Central memory CD4-positive, alpha-beta T cell (primary cell): ENCODE measurements at places on chromosomes 4 and X.

- no peak for DNase-seq
Observed at GRCh38 chr4:56863441-56864139, 42.1 kb upstream of the SPINK2 start.

- peak; percentile 14 for DNase-seq
Observed at GRCh38 chr4:112633477-112634235, 3.1 kb downstream of the ZGRF1 start.

DNA sequence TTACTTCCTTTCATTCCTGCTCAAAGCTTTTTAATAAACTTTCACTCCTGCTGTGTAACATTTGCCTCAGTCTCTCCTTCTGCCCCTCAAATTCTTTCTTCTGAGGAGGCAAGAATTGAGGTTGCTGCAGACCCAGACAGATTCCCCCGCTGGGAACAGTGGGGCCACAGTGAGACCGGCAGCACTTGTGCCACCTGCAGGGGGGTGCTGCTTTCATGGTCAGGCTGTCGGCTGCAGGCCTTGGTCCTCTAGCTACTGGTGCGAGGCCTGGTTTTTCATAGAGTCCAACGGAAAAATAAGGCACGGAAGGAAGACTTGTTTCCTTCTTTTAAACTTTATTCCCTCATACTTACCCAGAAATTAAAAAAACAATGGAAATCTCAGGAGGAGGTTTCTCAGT lies 296.7 kb downstream of the NR3C2 start:
- DNase-seq, result no peak

DNA sequence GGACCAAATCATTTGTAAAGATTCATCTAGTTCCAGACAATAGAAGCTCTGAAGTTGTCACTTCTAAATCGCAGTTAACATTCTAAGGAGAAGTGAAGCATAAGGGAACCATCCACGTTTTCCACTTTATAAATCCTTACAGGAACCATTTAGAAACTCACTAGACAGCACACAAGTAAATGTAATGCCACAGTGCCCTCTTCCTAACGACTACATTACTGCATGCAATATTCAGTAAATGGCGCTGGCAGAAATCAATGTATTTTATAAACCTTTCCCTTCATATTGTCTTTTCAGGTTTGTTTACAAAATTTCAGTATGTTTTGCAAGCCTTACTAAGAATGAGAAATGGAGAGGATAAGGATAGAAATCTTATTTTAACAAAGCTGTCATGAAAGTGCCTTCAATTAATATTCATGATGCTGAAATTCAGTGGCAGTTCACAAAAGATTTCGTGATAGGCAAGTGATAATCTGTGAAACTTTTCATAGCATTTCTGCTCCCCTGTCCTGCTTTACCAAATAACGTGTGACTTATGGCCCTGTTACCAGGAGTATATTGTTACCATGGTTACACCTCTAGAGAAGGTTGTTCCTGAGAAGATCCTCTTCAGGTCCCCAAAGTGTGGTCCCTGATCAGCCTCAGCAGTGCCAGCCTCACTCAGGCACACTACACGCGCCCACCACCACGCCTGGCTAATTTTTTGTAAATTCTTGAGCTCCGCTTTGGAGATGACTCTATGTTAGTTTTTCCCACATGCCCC lies 54.2 kb downstream of the TMA16 start:
- DNase-seq, result peak; percentile 27

GRCh38 chr4:30443289-30443688 lies 276.9 kb upstream of the PCDH7 start:
- DNase-seq, result no peak

GRCh38 chr4:70844180-70844579 lies 4.5 kb upstream of the GRSF1 start:
- no peak for DNase-seq

DNA sequence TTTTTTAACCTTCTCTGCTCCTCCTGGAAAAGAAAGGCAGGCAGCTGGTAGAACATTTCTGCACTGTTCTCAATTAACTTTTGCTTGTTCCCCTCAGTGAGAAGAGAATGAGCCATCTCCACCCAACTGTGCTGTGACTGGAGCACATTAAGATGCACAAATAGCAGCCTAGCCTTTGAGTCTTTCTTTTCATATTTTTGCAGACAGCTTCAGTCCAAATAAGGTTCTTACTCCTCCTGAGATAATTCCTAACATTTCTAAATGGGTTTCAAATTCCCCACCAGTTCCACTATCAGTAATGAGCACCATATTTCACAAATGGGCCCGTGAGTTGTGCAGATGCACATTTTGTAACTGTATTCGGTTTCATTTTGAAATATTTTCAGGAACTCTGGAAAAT lies 118.6 kb downstream of the SPCS3 start:
- DNase-seq, result no peak

- no peak for DNase-seq
Observed at GRCh38 chr4:7703688-7704087, 236.0 kb downstream of the AFAP1 start.

GRCh38 chrX:22542641-22543040 lies 269.9 kb downstream of the CBLL2 start:
- DNase-seq, result no peak

- no peak for DNase-seq
Observed at GRCh38 chr4:94451051-94451694, 569 bp upstream of the PDLIM5 start.

DNA sequence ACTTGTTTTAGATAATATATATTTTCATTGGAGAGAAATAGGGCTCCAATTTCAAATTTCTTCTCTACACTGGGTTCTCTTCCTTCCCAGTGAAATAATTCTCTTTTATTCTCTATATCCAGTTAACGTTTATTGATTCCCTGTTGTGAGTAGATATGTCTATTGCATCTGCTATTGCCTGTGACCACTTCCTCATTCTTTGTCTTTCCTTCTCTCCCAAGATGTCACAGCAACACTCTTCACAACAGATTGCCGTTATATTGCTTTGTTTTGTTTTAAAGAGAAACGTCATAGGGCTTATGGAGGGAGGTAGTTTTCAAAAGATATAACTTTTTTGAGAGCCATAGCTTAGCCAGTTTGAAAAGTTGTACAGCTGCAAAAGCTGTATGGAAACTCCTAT lies 343.8 kb downstream of the ARHGAP24 start:
- no peak for DNase-seq

- no peak for DNase-seq
Observed at GRCh38 chrX:50081282-50081889, 119.4 kb downstream of the AKAP4 start.

- DNase-seq, result no peak
Observed at GRCh38 chr4:6692806-6693205, 872 bp upstream of the S100P start.

GRCh38 chr4:139833151-139833910 lies 167.7 kb downstream of the MGST2 start:
- DNase-seq, result no peak

- no peak for DNase-seq
Observed at GRCh38 chr4:167492007-167492406, 257.7 kb upstream of the SPOCK3 start.

GRCh38 chrX:117407449-117408150 lies 709.0 kb downstream of the KLHL13 start:
- DNase-seq, result no peak

- DNase-seq, result no peak
Observed at GRCh38 chr4:41538887-41539498, 1.0 kb downstream of the LIMCH1 start.

DNA sequence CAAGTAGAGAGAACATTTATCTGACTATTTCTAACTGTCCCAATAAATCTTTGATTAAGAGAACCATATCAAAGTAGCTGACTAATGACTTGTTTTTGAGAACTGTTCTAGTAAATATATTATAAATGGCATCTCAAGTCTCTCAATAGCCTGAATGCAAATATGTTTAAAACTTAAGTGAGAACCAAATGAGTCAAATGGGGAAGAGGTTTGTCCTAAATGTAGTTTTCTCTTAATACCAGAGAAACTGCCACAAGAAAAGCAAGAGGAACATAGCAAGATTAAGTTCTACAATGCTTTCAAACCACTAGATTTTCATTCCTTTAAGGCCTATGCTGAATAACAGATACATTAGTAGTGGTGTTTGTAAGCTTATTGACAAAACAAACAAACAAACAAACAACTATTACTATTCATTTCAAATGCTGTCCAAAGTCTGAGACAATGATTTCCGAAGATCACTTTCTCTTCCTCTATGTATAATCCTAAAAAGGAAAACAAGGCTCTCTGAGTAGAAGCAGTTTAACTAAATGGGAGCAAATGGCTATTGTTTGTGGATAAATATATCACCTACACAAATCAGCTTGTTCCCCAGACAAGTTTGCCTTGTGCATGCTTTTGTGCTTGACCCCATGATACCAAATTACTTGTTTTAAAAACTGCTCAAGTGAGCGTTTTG lies 408.4 kb upstream of the EMCN start:
- no peak for DNase-seq

DNA sequence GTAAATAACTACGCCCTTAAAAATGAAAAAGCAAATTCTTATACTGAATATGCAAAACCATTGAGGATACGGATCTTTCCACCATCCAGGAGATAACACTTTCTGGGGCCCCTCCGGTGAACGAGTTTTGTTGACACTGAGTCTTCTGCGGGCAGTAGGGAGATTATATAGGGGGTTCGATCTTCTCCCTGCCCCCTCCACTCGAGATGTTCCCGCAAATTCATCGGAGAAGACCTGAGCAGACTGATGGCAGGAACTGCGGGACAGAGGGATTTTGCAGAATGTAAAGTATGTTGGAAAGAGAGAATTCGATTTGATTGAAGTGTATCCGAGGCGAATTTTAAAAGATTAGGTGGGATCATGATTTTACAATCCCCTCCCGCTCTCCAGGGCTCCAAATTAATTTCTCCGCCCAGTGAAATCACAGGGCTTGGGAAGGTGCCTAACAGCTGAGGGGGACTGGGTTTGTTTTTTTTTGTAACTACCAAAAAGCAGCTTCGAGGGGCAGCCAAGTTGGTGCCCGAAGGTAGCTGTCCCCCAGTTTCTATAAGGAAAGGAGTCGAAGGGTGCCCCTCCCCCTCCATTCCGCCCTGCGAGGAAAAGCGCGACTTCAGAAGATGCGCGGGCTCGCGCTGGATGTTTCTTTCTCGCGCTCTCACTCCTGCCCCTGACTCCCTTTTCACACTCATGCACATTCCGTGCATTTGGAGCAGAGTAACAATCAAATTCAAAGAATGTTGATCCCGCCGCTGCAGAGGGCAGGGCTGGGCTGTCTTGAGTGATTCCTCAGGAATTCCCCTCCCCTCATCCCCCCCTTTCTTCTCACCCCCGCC lies 1.2 kb downstream of the TMEM255A start:
- no peak for DNase-seq

GRCh38 chr4:31613946-31614623 lies 893.9 kb downstream of the PCDH7 start:
- DNase-seq, result no peak

DNA sequence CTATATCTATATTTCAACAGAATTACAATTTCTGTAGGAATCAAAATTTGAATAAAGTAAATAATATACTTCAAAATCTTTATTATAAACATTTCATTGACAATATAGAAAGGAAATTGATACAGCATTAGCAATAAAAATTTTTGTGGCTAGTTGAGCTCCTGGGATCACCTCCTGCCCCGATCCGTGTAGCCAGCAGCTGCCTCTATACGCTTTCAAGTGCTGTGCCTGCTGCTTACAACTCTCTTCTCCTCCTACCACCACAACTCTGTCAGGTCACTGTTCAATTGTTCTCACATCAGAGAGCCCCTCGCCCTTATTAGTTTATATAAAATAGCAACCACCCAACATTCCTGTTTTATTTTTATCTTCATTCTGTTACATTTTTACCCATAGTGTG lies 27.6 kb downstream of the INPP4B start:
- no peak for DNase-seq

- DNase-seq, result no peak
Observed at GRCh38 chr4:125254106-125254505, 60.6 kb upstream of the FAT4 start.

GRCh38 chr4:125750828-125751466 lies 436.2 kb downstream of the FAT4 start:
- DNase-seq, result no peak

- DNase-seq, result no peak
Observed at GRCh38 chr4:20271950-20272349, 20.2 kb downstream of the SLIT2 start.

DNA sequence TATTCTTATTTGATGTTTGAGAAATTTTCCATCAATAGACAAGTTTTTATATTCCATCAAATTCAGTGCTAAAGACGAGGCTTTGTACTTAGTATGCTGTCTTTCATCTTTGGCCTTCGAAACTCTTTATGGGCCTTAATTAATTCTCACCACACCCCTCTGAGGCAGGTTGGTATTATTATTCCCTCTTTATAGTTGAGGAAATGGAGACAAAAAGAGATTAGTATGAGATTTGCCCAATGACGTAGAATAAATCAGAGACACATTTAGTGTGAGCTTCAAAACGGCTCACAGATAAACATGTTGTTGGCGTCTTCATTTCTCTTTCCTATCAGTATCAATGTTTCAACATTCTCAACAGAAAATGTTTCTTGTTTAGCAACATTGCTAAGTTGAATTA lies 35.9 kb upstream of the PTPN13 start:
- no peak for DNase-seq

DNA sequence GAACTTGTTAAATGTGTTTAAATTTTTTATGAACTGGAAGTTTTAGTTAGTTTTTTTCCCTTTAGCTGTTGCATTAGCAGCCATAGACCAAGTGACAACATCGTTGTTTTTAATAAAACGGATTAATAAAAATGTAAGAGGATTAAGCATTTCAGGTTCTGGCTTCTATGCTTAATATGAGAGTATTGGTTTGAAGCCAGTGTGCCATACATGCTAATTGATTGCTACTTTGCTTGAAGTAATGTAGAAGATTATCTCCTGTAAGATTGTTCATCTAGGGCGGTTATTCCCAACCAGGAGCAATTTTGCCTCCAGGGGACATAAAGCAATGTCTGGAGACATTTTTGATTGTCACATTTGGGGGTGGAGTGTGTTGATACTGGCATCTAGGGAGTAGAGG lies 54.3 kb downstream of the TLL1 start:
- DNase-seq, result no peak

DNA sequence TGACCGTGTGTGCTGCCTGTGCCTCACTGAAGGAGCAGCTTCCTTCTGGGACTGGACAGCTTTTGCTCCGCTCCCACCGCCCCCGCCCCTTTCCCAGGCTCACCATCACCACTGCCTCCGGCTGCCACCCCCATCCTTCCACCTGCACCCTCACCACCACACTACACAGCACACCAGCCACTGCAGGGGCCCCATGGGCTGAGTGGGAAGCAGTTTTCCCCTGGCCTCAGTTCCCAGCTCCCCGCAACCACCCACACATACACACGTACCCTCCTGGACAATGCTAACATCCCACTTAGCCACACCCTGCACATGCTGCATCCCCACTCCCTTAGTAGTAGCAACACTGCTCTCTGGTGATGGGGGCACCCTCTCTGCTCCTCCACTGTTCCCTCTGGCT lies 29.6 kb upstream of the COX18 start:
- no peak for DNase-seq

DNA sequence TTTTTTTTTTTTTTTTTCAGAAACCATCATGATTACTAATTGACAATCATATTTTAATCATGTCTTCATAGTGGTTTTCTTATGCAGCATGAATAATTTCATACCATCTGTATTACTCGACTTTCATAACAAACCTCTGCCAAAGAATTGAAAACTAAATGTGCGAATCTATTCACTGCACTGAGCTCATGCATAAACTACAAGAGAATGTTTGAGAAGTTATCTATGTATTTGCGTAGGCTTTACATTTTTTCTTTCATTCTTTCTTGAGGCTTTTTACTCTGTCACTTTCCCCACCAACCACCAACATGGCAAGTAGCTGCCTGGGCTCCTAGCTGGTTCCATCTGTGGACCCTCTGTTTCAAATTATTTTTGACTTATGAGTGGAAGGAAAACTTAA lies 1761.0 kb downstream of the STIM2 start:
- DNase-seq, result no peak

- no peak for DNase-seq
Observed at GRCh38 chrX:37812110-37812509, 32.3 kb downstream of the CYBB start.
